Testis (tissue), 5 donors: ENCODE measurements at places on chromosomes 11 and 22.

DNA sequence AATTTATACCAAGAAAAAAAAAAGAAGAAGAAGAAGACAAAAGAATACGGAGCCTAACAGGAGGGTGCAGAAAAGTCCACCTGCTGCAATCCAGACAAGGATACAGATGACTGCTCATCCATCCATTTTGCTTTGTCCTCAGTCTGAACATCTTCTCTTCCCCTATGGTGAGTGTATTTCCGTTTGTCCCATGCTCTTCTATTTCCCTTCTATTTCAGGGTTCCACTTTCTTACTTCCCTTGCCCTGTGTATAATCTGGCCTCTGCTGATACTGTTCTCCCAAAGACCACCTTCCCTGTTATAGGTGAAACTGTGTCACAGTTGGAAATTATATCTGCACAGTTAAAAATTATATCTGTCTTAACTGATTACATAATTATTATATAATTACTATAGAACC, 48.7 kb upstream of the USP47 start:
- DNase-seq = no peak

DNA sequence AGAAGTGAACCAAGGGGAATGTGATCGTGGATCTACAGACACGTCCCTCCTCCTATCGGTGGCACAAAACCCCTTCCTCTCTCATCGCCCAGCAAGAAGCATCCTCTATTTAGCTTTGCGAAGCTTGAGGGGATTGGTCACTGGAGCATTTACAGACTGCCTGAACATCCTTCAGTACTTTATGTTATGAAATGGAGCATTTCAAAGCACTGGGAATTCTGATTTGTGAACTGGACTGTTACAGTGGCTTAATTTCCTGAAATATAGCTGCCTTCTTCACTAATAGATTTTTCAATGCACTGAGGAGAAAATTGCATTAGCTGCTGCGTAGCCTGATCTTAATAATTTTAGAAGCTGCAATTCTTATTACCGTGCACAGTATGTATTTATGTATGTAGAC, 344.5 kb downstream of the LARGE1 start:
- no peak for DNase-seq

DNA sequence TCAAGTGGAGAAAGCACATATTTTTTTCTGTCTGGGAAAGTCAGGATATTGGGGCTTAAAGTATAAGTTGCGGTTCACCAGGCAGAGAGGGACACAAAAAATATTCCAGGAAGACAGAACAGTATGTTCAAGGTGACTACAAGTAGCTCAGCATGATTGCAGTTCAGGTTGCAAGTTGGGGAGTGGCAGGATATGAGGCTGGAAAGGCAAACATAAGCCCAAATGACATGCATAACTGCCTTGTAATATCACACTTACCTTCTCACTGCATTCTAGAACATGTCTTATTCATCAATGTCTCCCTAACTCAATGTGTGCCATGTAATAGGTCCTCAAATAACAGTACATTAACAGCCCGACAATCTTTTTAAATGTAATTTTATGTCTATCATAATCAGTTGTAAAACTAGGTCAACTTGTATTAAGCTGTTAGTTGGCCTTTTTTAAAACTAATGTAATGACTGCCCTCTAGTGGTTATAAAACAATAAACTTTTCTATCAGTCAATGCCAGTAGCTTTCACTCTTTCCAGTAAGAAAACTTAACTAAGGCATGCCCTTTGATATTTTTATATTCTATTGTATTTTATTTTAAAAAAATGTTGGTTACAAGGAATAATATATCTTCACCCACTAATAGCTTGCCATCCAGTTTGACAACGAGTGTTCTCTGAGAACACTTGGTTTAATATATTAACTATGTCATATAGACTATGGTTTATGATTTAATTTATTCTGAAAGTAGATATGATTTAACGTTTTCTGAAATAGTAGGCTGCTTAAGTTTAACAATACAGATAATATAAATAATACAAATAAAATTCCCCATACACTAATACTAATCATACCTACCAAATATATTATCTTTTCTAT, 39.4 kb upstream of the CFAP300 start:
- DNase-seq = no peak

GRCh38 chr11:65214212-65214845, 32.6 kb downstream of the CAPN1 start:
- no peak for DNase-seq

DNA sequence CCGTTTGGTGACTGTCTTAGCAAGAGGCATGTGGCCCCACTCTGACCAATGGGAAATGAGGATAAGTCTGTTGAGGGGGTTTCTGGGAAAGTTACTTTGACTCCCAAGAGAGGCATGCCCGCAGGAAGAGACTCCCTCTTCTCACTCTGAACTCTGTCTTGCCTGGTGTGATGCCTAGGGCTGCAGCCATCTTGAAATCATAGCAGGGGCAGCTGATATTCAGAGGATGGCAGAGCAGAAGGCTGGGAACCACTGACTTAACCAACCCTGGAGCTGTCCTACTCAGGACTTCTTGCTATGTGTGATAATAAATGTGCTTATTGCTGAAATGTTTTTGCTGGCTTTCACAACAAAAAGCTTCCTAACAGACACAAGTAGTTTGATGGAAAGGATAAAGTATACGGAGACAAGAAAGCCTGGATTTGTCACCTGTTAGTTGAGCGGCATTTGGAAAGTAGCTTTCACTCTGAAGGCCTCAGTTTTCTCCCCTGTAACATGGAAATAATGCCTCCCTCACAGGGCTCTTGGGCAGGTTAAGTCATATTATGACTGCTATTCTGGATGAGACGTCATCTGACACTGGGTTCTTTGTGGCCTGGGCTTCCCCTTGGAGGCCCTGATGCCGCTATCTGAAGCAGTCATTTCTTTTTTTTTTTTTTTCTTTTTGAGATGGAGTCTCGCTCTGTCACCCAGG, 128.5 kb downstream of the CEP164 start:
- DNase-seq = no peak

DNA sequence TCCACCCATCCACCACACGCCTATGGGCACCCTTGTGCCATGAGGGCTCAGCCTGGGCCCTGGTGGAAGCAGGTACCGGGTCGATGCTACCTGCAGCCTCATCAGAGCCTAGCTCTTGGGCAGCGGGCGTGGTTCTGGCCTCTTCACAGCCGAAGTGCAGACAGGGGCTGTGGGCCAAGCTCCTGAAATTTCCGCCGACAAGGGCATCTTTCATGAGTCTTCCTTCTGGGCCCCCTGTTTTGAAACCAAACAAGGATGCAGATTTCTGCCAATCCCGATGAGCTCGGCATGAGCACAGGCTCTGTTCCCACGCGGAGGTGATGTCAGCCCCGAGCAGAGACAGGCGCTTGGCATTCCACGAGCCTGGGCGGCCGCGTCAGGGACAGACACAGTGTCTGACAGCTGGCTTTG, 22.6 kb upstream of the MGAT3 start:
- no peak for DNase-seq

GRCh38 chr11:126352163-126352562, 3.3 kb upstream of the ST3GAL4 start:
- no peak for DNase-seq

DNA sequence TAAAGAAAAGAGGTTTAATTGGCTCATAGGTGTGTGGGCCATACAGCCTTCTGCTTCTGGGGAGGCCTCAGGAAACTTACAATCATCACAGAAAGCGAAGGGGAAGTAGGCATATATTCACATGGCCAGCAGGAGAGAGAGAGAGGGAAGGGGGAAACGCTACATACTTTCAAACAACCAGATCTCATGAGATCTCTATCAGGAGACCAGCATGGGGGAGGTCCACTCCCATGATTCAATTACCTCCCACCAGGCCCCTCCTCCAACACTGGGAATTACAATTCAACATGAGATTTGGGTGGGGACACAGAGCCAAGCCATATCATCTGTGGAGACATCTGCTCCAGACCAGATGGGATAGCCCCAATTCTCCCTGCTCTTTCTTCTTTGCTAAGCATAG, 866.0 kb downstream of the BRD1 start:
- no peak for DNase-seq

GRCh38 chr22:35452351-35452781, 52.4 kb downstream of the MCM5 start:
- DNase-seq = no peak

DNA sequence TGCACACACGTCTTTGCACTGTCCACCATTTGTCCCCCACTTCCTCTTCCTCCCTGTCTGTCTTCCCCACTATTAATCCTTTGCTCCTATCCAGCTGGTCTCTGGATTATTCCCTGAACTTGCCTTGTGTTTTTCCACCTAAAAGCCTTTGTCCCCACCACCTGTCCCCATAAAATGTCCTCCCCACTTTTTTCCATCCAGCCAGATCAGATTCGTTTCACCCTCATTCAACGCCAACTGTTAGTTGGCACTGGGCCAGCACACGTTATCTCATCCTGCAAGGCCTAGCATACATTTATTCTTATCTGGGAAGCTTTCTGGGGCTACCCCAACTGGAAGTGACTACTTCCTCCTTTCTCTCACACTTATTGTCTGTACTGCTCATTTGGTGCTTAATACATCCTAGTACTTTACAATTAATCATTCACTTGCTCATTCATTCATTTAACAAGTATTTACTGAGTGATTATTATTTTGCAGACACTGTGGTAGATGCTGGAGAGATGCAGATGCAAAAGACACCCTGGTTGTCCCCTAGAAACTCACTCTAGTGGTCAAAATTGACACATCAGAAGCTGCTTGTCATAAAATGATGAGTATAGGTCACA, 96.2 kb downstream of the RASSF10 start:
- no peak for DNase-seq

- no peak for DNase-seq
These were observed 8.8 kb downstream of the SCGB2A1 start for GRCh38 chr11:62217191-62217748.

DNA sequence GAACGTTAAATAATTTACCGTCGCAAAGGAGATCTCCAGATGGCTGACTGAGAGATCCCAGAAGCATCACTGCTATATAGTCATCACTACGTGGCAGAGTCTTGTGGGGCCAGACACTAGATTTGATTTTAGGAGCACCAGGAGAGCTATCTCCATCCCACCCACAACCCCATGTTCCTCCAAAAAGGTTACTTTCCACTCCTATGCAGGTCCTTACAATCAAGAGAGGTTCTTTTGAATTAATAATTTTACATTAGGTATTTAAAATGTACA, 19.4 kb downstream of the GUCY1A2 start:
- no peak for DNase-seq

- DNase-seq = peak; percentile 19
These were observed 15.3 kb upstream of the ZC3H12C start for GRCh38 chr11:110077831-110078325.

GRCh38 chr22:29081517-29082236, 8.8 kb downstream of the KREMEN1 start:
- DNase-seq = no peak

GRCh38 chr11:1783725-1784529, 20.2 kb upstream of the CTSD start:
- DNase-seq = no peak

- no peak for DNase-seq
These were observed 366.7 kb upstream of the NARS2 start for GRCh38 chr11:78941226-78941851.

GRCh38 chr11:70815485-70815832, 417.1 kb downstream of the CTTN start:
- DNase-seq = no peak

DNA sequence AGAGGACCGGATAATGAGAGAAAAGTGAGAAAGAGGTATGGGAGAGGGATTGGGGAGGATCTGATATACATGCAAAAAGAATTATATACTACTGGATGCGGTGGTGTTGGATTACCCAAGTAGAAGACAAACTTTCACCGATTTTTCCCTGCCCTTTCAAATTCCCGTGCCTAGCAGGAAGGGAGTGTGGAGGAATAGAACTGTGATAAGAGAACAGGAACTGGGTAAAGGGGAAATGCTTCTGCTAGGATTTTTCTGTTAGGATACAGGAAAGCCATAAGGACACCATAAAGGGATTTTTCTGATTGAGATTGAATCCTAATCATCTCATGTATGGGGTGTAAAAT, 480 bp upstream of the MTMR2 start:
- no peak for DNase-seq

- DNase-seq = no peak
These were observed 379.4 kb downstream of the DYNC2H1 start for GRCh38 chr11:103488579-103488978.
